Sigmoid colon (tissue), 7 donors: ENCODE measurements at places on chromosomes 13 and 19.
A peak's percentile ranks its signal among the peaks of the same experiment; 100 is the strongest.

GRCh38 chr13:46951516-46951915, 54.7 kb upstream of the HTR2A start:
- no peak for DNase-seq

GRCh38 chr13:59690857-59691500, 472.7 kb downstream of the DIAPH3 start:
- DNase-seq, result no peak

- DNase-seq, result no peak
Measured at GRCh38 chr13:29917650-29918049, 67.2 kb upstream of the UBL3 start.

DNA sequence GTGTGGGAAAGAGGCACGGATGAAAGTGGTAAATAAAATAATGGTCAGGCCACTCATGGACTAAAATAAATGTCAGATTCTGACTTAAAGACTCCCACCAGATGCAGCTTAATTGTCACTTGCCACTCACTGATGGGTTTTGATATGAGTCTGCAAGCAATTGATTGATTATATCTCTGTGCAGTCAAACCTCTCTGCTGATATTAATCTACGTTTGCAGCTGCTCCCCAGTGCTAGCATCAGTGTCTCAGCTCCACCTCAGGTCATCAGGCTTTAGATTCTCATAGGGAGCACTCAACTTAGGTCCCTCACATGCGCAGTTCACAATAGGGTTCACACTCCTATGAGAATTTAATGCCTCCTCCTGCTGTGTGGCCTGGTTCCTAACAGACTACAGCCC, 195.3 kb downstream of the B3GLCT start:
- no peak for DNase-seq

DNA sequence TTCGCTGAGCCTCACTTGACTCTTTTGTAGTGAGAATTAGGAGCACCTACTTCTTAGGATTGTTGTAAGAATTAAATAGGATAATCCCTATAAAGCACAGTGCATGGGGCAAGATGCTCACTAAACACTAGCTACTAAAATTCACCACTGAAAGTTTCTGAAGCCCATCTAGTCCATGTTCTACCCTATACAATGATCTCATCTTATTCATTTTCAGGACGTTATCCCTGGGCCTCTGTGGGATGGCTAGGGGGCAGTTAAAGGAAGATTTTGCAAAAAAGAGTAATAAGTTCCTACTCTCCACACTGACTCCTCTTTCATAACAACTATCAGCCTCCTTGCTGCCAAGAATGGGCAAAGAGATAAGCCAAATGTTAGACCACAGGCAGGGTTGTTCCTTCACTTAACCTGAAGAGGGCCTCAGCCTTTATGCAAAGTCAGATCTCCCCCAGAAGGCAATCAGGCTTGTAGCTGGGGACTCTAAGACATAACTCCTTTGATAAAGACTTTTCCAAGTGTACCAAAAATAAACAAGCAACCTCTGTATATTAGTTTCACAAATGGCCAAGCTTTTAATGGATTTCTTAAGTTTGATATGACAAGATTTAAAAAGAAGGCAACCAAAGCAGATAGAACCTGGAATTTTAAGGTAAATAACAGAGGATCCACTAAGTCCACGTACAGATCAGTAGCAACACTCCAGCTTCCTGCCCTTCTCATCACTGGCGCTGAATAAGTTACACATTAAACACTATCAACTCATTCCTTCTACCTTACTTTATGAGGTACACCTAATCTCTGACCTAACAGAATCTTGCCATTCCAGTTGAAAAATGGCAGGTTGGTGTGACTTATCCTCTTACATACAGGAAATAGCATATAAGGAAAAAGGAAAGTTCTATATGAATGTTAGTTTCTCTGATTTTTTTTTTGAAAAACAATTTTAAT, 44.4 kb downstream of the ELF1 start:
- no peak for DNase-seq

DNA sequence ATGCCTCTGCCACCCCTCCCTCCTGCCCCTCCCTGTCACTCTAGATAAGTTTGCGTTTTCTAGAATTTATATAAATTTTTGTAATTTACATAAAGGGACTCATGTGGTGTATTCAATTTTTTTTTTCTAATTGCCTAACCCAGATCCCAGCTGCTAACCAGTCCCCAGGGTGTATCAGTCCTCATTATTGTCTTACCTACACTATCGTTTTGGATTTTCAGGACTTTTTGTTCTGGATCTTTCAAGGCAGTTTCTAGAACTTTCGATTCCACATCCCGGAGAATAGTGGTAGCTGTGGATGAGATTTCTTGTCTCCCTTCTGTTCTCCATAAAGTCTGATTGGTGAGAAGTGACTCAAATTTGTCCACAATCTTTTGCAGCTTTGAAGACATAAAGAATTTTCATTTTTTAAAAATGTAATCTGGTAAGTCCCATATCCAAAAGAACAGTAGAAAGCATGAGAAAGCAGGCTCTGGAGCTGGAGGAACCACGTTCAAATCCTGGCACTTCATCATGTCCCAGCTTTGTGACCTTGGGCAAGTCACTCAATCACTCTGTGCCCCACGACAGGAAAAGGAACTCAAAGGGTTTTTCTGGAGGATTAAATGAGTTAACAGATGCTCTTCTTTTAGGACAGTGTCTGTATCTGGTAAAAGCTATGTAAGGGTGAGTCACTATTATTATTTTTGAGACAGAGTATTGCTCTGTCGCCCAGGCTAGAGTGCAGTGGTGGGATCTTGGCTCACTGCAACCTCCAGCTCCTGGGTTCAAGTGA, 19.7 kb downstream of the ADGRE3 start:
- DNase-seq, result no peak

- no peak for DNase-seq
Measured at GRCh38 chr13:44936246-44936645, 53.0 kb downstream of the NUFIP1 start.

DNA sequence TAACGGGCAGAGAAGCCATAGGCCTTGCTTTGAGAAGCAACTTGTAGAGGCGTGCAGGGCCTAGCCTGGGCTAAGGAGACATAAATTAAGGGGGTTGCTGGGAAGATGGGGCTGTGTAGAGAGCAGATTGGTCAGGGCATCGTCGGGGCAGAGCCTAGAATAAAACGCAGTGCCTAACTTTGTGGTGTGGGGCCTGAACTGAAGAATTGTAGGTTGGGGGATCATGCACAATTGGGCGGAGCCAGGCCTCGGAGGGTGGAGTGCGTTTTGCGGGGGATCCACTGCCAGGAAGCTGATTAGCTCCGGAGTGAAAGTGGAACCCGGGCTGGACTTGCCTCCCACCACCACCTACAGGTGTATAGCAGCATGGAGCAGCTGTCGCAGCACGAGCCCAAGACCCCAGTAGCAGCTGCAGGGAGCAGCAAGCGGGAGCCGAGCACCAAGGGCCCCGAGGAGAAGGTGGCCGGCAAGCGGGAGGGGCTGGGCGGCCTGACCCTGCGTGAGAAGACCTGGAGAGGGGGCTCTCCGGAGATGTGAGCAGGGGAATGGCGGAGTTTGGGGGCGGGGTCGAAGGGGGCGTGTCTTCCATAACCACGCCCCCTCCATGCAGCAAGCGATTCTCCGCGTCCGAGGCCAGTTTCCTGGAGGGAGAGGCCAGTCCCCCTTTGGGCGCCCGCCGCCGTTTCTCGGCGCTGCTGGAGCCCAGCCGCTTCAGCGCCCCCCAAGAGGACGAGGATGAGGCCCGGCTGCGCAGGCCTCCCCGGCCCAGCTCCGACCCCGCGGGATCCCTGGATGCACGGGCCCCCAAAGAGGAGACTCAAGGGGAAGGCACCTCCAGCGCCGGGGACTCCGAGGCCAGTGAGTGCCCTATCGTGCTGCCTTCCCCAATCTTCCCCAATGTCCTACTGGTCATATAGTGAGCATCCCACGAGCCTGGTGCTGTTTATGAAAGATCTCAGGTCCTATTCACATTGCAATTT, 13.8 kb downstream of the DNASE2 start:
- DNase-seq, result no peak

- DNase-seq, result peak; percentile 91
Measured at GRCh38 chr19:10864538-10864899, 6.8 kb upstream of the CARM1 start.

DNA sequence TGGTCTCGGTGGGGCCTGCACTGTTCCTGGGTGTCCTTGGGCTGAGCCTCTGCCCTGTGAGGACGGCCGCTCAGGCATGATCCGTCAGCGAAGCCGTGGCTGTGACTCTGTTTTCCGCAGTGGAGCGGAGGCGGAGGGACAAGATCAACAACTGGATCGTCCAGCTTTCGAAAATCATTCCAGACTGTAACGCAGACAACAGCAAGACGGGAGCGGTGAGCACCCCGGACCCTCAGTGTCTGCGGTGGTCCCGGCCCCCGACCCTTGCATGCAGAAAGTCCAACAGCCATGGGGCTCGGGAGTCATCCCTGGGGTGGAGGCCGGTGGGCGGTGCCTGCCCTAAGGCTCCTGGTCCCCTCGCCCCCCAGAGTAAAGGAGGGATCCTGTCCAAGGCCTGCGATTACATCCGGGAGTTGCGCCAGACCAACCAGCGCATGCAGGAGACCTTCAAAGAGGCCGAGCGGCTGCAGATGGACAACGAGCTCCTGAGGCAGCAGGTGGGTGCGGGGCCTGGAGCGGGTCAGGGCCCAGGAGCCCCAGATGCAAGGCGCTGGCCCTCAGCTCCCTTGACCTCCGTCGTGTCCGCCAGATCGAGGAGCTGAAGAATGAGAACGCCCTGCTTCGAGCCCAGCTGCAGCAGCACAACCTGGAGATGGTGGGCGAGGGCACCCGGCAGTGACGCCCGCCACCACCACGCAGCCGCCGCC, 3.6 kb upstream of the HAMP start:
- no peak for DNase-seq

GRCh38 chr13:74870865-74871264, 611.1 kb downstream of the TBC1D4 start:
- no peak for DNase-seq

- no peak for DNase-seq
Measured at GRCh38 chr13:77065461-77066147, 38.6 kb upstream of the FBXL3 start.

- DNase-seq, result no peak
Measured at GRCh38 chr19:45347570-45348366, 7.2 kb downstream of the KLC3 start.

DNA sequence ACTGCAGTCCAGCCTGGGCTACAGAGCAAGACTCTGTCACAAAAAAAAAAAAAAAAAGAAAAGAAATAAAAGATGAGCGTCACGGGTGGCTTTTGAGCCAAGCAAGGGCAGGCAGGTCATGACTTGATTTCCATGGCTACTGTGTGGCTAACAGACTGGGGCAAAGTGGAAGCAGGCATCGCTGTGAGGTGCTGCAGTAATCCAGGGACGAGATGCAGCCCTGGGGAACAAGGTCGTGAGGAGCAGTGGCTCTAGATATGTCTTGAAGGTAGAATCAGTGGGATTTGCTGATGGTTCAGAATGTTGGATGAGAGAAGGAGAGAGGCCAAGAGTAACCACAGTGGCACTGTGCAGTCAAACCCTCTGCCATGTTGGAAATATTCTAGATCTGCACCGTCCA, 14.2 kb downstream of the HAS1 start:
- no peak for DNase-seq
